Stimulated activated CD4-positive, alpha-beta T cell treated with anti-CD3 and anti-CD28 coated beads, Interleukin-1b, Interleukin-23, amount 100 ng/mL, for 24 hours (primary cell): ENCODE measurements at places on chromosomes 5 and 9.

GRCh38 chr5:180484813-180485212 lies 9.4 kb upstream of the CNOT6 start:
- no peak for DNase-seq

GRCh38 chr5:143308731-143309130 lies 94.8 kb downstream of the NR3C1 start:
- no peak for DNase-seq

GRCh38 chr9:88808019-88808656 lies 183.1 kb upstream of the S1PR3 start:
- DNase-seq = no peak

GRCh38 chr5:14870337-14871213 lies 1.0 kb downstream of the ANKH start:
- peak; percentile 31 for DNase-seq

DNA sequence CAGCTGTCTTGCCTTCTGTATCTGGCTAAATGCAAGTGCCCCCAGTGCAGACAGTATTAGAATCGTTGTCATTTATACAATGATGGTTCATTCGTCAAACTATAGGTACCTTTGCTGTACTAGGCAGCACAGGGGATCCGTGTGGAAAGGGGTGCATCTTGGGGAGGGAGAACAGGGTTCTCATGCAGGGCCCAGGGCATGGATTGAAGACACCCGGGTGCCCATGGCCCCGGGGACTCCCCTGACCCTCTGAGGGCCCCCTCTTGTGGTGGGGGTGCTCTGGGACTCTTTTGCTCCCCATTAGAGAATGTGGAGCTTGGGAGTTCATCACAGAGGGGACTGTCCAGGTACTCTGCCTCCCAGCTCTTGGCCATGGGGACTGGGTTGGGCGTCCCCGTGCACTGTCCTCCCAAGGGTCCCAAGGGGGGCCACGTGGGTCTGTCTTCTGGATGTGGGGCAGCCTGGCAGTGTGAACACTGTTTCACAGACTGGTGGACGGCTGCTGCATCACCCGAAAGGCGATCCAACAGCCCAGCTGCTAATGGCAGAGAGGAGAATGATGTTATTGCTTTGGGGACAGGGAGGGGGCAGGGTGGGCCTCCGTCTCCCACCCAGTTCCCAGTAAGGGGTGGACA lies 36.9 kb upstream of the RXRA start:
- DNase-seq = no peak

GRCh38 chr5:94759961-94760360 lies 141.5 kb downstream of the SLF1 start:
- DNase-seq = no peak

GRCh38 chr5:89374144-89374784 lies 491.3 kb upstream of the MEF2C start:
- DNase-seq = no peak

GRCh38 chr5:176789873-176790615 lies 20.3 kb upstream of the UNC5A start:
- no peak for DNase-seq

DNA sequence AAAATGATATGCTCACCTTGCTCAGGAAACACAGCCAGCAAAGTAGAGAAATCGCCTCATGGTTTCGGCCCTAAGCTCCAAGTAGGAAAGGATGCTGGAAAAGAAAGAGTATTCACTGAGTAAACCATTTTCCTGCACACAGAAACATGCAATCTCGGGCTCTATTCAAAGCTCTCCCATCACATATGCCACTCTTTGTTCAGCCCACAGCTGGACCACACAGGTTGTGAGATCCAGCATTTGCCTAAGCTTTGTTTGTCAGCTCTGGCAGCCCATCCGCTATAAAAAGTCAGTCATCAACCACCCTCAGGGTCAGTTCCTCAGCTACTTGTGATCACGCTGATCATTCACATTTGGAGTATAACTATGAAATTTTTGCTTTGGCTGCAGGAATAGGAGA lies 96.5 kb upstream of the SMARCA2 start:
- no peak for DNase-seq

DNA sequence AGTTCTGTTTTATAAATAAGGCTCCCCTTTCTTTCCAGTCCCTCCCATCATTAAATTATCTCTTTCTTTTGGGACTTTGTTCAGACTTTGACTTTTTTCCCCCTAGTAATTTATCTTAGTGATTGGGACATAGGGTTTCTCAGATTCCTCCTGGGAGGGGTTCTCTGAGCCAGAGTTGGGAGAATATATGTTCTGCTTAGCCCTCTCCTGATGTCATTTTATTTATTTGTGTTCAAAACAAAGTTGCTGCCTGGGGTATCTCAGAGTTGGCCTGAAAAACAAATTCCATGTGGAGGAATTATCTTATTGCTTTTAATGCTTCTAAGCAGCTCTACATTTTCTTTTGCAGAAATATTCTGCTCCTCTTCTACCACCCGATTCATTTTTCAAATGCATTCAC lies 211.0 kb downstream of the PCSK5 start:
- DNase-seq = no peak

DNA sequence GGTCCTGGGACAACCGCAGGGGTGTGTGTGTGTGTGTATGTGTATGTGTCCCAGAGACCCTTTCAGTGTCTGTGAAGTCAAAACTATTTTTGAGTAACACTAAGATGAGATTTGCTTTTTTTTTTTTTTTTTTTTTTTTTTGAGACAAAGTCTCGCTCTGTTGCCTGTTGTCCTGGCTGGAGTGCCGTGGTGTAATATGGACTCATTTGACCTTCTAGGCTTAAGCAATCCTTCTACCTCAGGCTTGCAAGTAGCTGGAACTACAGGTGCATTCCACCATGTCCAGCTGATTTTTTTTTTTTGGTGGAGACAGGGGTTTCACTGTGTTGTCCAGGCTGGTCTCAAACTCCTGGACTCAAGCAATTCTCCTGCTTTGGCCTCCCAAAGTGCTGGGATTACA lies 97.4 kb upstream of the KLF9 start:
- no peak for DNase-seq

DNA sequence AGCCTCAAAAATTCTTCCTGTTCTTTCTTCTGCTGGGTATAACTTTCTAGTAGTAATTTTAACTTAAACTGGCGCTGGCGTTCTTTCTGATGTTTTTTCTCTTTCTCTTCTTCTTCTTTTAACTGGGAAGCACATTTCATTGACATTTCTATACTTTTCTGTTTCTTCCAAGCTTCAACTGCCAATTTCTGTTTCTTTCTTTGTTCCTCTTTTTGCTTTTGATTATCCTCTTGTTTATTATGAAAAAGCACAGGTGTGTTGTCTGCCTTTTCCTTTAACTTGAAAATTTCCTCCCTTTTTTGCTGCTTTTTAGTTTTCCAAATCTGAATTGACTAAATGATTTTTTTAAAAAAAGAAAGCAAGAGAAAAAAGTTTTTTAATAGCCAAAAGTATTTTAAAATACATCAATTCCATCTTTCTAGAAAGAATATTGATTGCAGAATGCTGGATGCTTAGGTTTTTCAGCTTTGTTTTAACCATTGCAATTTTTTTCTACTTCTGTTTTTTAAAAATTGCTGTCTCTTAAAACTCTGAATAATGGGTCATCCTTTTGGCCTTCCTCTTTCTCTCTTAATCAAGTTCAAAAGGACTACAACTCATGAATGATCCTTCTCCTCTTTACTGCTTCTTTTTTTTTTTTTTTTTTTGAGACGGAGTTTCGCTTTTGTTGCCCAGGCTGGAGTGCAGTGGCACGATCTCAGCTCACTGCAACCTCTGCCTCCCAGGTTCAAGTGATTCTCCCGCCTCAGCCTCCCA lies 8.8 kb upstream of the PGGT1B start:
- no peak for DNase-seq

GRCh38 chr9:80066931-80067330 lies 495.2 kb downstream of the TLE4 start:
- DNase-seq = no peak

DNA sequence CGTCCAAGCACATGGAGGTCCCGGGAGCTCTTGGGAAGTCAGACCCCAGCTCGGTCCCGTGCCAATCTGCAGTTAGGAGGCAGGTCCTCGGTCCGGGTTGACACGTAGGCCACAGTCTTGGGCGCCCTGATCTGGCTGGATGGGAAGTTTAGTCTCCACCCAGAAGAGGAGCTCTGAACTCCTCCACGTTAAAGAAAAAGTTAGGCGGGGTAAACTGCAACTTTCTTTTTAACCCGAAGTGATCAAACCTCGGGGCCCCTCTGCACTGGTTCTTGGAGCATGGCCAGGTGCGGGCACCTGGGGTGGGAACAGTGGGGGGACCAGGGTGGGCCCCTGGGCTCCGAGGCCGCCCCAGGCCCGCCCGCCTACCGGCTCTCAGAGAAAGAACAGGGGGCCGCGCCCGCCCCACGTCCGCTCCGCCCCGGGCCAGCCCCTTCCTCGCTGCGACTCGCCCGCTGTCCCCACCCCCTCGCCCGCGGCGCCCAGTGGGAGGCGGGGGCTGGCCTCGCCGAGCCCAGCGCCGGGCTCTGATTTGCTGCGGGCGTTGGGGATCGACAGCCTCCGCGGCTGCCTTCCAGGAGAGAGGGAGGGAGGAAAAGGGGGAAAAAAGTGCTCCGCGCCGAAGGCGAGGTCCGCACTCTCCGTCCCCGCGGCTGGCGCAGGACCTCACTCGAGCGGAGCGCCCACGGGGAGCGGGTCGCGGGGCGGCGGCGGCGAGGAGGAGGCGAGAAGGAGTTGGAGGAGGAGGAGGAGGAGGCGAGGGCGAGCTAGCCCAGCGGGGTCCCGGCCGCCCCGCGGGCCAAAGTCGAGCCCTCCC lies at the start of gene COL5A1:
TSS of gene COL5A1 (plus strand) at position 631 of the 817 bp plus-strand sequence. CDS start 385 bp downstream, outside the sequence.
- DNase-seq = peak; percentile 48
